ENCODE measurements at places on chromosomes 12 and 14. TPM values are rescaled to one million over a fixed set of nuclear protein-coding genes. Genes with fewer than 3 reads are reported as not detected.

Gene OTUB2
- 7.0 TPM for total RNA-seq

Gene AMN
- 3.0 TPM for total RNA-seq

Gene ERBB3
- total RNA-seq = 221 TPM

Gene PITPNM2
- 2.1 TPM for total RNA-seq

Gene CIROP
- not detected for total RNA-seq

Gene NTS
- 5.7 TPM for total RNA-seq

Gene LGR5
- 0.67 TPM for total RNA-seq

Gene CLEC4C
- not detected for total RNA-seq

Gene OR6C2
- not detected for total RNA-seq

Gene TAMALIN
- total RNA-seq = 12.5 TPM

Gene C14orf132
- 58.3 TPM for total RNA-seq

Gene RNASE1
- total RNA-seq = 4.5 TPM

Gene TGM1
- 5.8 TPM for total RNA-seq

Gene KLRD1
- total RNA-seq = 0.48 TPM

Gene TSPAN9
- total RNA-seq = 30.9 TPM

Gene GMFB
- 47.6 TPM for total RNA-seq

Gene BTBD7
- 56.8 TPM for total RNA-seq

- H3K4me3 ChIP-seq = no peak overlapping the region
- H3K27ac ChIP-seq = no peak overlapping the region
- DNase-seq = no peak
- peaks cover 3% of the 10 kb centered on the region for H3K36me3 ChIP-seq
- H3K27me3 ChIP-seq = no peaks in the 10 kb centered on the region
These were observed 20.3 kb downstream of the PPM1H start for GRCh38 chr12:62914443-62915203.

GRCh38 chr12:104718304-104718929, 239.7 kb downstream of the SLC41A2 start:
- no peaks in the 10 kb centered on the region for H3K27me3 ChIP-seq
- H3K4me1 ChIP-seq = peaks cover 17% of the 10 kb centered on the region
- no peaks in the 10 kb centered on the region for H3K36me3 ChIP-seq
- DNase-seq = no peak
- no peak overlapping the region for H3K27ac ChIP-seq

GRCh38 chr12:54413284-54414190, 5.5 kb downstream of the ITGA5 start:
- DNase-seq = no peak
- H3K27me3 ChIP-seq = no peaks in the 10 kb centered on the region
- no peak overlapping the region for H3K4me3 ChIP-seq
- peaks cover 29% of the 10 kb centered on the region for H3K4me1 ChIP-seq

- H3K27me3 ChIP-seq = no peaks in the 10 kb centered on the region
- DNase-seq = no peak
- H3K4me3 ChIP-seq = peak overlapping the region; percentile 99
- peaks cover 4% of the 10 kb centered on the region for H3K36me3 ChIP-seq
- H3K4me1 ChIP-seq = peaks cover 15% of the 10 kb centered on the region
- peak overlapping the region; percentile 94 for H3K27ac ChIP-seq
These were observed 774 bp upstream of the WDR20 start for GRCh38 chr14:102138961-102139285.

DNA sequence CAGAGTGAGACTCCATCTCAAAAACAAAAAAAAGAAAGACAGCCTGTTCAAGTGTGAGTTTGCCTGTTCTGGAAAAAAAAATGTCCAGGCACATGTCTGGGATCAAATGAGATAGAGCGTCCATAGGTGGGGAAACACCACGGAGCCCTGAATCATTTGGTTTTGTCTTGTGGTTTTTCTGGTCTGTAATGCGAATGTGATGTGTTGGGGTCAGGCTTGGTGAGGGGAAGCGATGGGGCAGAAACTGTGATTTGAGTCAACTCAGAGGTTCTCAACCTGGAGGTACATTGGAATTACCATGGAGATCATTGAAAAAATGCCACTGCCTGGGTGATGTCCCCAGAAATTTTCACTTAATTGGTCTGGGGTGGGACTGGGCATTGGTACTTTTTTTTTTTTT, 183.9 kb upstream of the PWP1 start:
- peaks cover 27% of the 10 kb centered on the region for H3K27me3 ChIP-seq
- H3K27ac ChIP-seq = no peak overlapping the region
- H3K4me3 ChIP-seq = no peak overlapping the region
- no peak for DNase-seq
- no peaks in the 10 kb centered on the region for H3K4me1 ChIP-seq

DNA sequence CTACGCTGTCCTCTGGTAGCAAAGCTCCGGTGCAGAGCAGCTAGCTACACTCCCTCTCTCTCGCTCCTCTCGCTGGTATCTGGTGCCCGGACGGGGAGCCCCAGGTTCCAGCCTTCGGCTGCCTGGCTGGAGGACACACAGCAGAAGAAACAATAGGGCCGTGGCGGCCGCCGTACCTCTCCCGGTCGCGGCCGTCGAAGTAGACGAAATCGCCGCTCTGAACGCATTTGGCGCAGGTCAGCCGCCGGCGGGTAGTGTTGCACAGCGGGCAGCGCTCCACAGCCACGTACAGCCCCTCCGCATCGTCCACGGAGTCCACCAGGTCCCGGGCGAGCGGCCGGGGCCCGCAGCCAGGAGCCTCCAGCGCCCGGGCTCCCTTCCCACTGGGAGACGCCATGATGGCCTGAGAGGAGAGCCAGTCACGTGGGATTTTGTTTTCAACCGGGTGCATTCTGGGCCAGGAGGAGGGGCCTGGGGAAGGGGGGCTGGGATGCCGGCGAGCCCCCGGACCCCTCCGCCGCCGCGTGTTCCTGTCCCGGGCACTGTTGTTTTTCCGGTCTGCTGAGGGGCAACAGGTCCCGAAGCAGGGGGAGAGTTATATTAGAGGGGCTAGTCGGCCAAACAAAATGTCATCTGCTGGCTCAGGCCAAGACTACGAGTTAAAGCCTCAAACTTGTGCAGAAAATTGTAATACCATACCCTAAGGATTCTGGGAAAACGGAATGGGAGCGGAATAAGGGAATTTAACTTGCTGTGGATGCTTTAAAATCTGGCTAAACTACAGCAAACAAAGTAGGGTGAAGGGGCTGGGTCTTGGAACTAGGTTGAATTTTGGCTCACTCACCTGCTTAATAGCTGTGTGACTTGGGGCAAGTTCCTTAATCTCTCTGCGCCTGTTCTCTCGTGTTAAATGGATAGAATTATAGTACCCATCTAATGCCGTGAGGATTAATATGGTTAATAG, at the start of gene ATG14:
Gene ATG14 (minus strand): TSS at position 405 of the 964 bp plus-strand sequence. CDS start 8 bp downstream, at position 397.
- H3K4me1 ChIP-seq = peaks cover 13% of the 10 kb centered on the region
- DNase-seq = peak; percentile 81
- peak within 1 kb of the TSS; percentile 89 for H3K4me3 ChIP-seq
- H3K27ac ChIP-seq = peak within 1 kb of the TSS; percentile 97
- H3K27me3 ChIP-seq = no peaks in the 10 kb centered on the region
- no peaks in the 10 kb centered on the region for H3K36me3 ChIP-seq

GRCh38 chr12:106985479-106985878, 1.5 kb downstream of the MTERF2 start:
- H3K27me3 ChIP-seq = no peaks in the 10 kb centered on the region
- no peak overlapping the region for H3K27ac ChIP-seq
- no peak for DNase-seq
- peaks cover 19% of the 10 kb centered on the region for H3K36me3 ChIP-seq

GRCh38 chr12:96986883-96987523, 79.9 kb downstream of the NEDD1 start:
- peaks cover 8% of the 10 kb centered on the region for H3K4me1 ChIP-seq
- peaks cover 9% of the 10 kb centered on the region for H3K27me3 ChIP-seq
- no peak for DNase-seq
- H3K4me3 ChIP-seq = peak overlapping the region; percentile 84
- H3K36me3 ChIP-seq = no peaks in the 10 kb centered on the region

DNA sequence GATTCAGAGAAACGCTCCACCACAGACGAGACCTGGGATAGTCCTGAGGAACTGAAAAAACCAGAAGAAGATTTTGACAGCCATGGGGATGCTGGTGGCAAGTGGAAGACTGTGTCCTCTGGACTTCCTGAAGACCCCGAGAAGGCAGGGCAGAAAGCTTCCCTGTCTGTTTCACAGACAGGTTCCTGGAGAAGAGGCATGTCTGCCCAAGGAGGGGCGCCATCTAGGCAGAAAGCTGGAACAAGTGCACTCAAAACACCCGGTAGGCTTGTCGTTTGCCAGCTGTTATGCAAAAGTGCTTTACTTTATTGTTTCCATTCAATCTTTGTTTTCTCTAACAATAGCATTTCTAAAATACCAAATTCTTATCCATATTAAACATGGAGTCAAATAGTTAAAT, 287.3 kb downstream of the NAV3 start:
- no peak overlapping the region for H3K27ac ChIP-seq
- no peaks in the 10 kb centered on the region for H3K36me3 ChIP-seq
- no peak for DNase-seq
- H3K4me1 ChIP-seq = no peaks in the 10 kb centered on the region
- H3K27me3 ChIP-seq = no peaks in the 10 kb centered on the region

- peaks cover 3% of the 10 kb centered on the region for H3K4me1 ChIP-seq
- H3K27me3 ChIP-seq = no peaks in the 10 kb centered on the region
- no peak overlapping the region for H3K27ac ChIP-seq
- no peak overlapping the region for H3K4me3 ChIP-seq
- no peaks in the 10 kb centered on the region for H3K36me3 ChIP-seq
These were observed 136.5 kb upstream of the AMIGO2 start for GRCh38 chr12:47216150-47216677.

DNA sequence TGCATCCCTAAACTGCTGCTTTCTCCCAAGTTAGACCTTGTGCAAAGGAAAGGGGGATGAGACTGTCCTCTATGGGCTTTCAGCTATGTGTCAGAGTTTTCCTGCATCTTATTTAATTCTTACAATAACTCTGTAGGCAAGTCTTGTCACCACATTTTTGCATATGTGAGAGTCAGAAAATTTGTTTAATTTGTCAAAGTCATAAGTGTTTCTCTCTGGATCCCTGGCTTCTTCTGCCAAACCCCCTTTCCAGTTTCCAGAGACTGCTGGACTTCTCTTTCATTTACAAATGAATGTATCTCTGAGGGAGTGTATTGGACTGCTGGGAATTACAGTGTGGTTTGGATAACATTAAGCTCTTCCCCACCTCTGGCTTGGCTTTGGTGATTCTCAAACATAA, 877.6 kb upstream of the SEL1L start:
- H3K4me3 ChIP-seq = no peak overlapping the region
- H3K36me3 ChIP-seq = no peaks in the 10 kb centered on the region
- no peak for DNase-seq
- no peak overlapping the region for H3K27ac ChIP-seq

DNA sequence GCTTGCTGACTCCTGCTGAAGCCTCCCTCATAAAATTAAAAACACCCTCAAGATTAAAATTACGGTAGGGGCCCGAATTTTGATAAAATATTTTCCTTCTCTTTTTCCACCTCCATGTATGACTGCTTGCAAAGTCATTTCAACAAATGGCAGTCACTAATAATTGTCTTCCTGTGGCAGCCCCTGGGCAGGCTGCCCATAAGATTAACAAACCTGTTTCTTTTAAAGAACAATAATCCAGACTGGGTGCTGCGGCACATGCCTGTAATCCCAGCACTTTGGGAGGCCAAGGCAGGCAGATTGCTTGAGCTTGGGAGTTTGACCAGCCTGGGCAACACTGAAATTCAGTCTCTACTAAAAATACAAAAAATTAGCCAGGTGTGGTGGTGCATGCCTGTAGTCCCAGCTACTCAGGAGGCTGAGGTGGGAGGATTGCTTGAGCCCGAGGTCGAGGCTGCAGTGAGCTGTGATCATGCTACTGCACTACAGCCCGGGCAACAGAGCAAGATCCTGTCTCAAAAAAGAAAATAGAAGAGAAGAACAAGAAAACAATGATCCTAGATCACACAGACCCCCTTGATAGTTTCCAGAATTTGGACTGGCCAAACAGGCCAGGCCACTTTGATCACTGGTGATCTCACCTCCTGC, 8.7 kb downstream of the SAV1 start:
- H3K4me3 ChIP-seq = no peak overlapping the region
- peak overlapping the region; percentile 4 for H3K27ac ChIP-seq
- H3K4me1 ChIP-seq = peaks cover 18% of the 10 kb centered on the region
- no peak for DNase-seq

DNA sequence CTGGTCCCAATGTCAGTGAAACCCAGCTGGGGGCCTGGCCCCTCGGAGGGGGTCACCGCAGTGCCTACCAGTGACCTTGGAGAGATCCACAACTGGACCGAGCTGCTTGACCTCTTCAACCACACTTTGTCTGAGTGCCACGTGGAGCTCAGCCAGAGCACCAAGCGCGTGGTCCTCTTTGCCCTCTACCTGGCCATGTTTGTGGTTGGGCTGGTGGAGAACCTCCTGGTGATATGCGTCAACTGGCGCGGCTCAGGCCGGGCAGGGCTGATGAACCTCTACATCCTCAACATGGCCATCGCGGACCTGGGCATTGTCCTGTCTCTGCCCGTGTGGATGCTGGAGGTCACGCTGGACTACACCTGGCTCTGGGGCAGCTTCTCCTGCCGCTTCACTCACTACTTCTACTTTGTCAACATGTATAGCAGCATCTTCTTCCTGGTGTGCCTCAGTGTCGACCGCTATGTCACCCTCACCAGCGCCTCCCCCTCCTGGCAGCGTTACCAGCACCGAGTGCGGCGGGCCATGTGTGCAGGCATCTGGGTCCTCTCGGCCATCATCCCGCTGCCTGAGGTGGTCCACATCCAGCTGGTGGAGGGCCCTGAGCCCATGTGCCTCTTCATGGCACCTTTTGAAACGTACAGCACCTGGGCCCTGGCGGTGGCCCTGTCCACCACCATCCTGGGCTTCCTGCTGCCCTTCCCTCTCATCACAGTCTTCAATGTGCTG, 11.0 kb downstream of the ZBTB39 start:
- peaks cover 10% of the 10 kb centered on the region for H3K36me3 ChIP-seq
- no peaks in the 10 kb centered on the region for H3K4me1 ChIP-seq
- no peak overlapping the region for H3K27ac ChIP-seq
- DNase-seq = no peak
- H3K27me3 ChIP-seq = no peaks in the 10 kb centered on the region

- no peak overlapping the region for H3K27ac ChIP-seq
- peaks cover 33% of the 10 kb centered on the region for H3K4me1 ChIP-seq
- no peak for DNase-seq
- no peak overlapping the region for H3K4me3 ChIP-seq
These were observed 41.5 kb downstream of the ANO6 start for GRCh38 chr12:45257185-45257930.

DNA sequence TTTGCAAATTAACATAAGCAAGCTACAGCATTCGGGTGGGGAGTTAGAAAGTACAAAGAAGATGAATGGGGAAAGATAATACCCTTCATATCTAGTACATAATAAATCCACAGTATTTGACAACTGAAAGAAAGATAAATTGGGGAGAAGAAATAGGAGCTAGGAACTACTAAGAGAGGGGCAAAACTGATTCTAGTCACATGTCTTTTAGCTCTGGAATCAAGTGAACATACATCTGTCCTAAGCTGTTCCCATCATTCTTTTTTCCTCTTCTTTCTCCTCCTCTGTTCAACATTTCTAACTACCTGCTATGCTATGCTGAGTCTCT, 15.3 kb upstream of the APOF start:
- no peaks in the 10 kb centered on the region for H3K27me3 ChIP-seq
- H3K4me1 ChIP-seq = peaks cover 6% of the 10 kb centered on the region
- H3K36me3 ChIP-seq = no peaks in the 10 kb centered on the region
- no peak overlapping the region for H3K4me3 ChIP-seq
- H3K27ac ChIP-seq = no peak overlapping the region

GRCh38 chr12:68306564-68306963, 25.6 kb downstream of the MDM1 start:
- peaks cover 17% of the 10 kb centered on the region for H3K36me3 ChIP-seq
- no peaks in the 10 kb centered on the region for H3K27me3 ChIP-seq
- H3K4me1 ChIP-seq = no peaks in the 10 kb centered on the region

- no peaks in the 10 kb centered on the region for H3K27me3 ChIP-seq
- no peak overlapping the region for H3K27ac ChIP-seq
- H3K36me3 ChIP-seq = no peaks in the 10 kb centered on the region
These were observed 216.2 kb downstream of the DUSP6 start for GRCh38 chr12:89135976-89136634.
